ENCODE measurements at places on chromosomes 5 and 9.

GRCh38 chr9:124242331-124243194 is 15.2 kb upstream of the NEK6 start:
- DNase-seq: no peak

DNA sequence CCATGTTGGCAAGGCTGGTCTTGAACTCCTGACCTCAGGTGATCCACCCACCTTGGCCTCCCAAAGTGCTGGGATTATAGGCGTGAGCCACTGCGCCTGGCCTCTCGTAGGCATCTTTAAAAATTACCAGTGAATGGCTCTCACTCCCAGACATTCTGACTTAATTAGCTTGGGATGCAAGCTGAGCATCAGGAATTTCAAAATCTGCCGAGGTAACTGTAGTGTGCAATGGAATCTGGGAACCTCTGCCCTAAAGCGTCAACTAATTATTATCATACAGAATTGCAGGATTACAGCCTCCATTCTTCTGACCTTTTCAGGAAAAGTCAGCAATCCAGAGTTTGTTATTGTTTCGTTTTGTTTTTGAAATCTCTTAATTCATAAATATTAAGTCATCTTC is 213.4 kb upstream of the DMAC1 start:
- DNase-seq: no peak

GRCh38 chr5:96752341-96753016 is 55.3 kb downstream of the ERAP1 start:
- peak; percentile 13 for DNase-seq

GRCh38 chr9:15352306-15352705 is 45.3 kb upstream of the TTC39B start:
- no peak for DNase-seq

- no peak for DNase-seq
Observed at GRCh38 chr5:138978080-138978479, 102.9 kb upstream of the LRRTM2 start.

- DNase-seq: no peak
Observed at GRCh38 chr5:83744821-83745220, 24.2 kb upstream of the HAPLN1 start.

DNA sequence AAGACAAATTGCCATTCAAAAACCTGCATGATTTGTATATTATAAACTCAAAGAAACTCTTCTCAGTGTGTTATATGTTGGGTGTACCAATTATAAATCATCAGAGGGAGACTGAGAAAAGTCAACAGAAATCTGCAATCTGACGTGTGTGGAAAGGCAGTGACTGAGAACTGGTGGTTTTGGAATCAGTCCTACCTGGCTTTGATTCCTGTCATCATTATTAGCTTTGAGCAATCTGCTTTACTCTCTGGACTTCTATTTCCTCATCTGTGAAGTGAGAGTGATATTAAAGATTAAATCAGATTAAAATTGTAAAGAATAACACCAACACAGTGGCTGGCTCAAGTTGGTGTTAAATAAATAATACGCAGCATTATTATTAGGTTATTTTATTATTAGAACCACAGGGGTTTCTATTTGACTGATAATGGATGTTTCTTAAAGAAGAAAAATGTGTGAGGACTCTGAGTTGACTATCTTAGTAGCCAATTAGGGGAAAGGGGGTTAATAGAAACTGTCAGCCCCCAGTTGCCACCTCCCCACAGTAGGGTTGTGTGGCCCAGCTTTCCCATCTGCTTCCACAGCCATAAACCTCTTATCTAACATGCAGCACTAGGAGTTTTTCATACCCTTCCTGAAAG is 59.6 kb downstream of the SNCAIP start:
- no peak for DNase-seq

DNA sequence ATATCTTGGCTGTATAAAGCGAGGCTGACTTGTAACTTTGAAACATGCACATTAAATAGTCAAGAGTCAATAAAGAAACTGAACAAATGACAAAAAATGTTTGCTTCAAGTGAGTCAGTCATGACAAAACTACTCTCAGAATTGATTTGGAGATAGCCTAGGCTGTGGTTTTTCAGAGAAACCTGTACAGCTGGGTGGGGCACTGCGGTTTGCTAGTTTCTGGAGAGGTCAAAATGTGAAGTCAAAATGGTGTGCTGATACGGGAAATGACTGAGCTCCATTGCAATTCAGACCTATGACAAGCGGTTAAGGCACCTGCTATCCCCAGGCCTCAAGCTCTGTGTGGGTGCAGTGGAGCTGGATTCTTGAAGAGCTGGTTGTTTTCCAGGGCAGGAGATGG is 10.3 kb upstream of the CD180 start:
- DNase-seq: peak; percentile 28

- no peak for DNase-seq
Observed at GRCh38 chr5:68803881-68804319, 289.9 kb upstream of the SLC30A5 start.

DNA sequence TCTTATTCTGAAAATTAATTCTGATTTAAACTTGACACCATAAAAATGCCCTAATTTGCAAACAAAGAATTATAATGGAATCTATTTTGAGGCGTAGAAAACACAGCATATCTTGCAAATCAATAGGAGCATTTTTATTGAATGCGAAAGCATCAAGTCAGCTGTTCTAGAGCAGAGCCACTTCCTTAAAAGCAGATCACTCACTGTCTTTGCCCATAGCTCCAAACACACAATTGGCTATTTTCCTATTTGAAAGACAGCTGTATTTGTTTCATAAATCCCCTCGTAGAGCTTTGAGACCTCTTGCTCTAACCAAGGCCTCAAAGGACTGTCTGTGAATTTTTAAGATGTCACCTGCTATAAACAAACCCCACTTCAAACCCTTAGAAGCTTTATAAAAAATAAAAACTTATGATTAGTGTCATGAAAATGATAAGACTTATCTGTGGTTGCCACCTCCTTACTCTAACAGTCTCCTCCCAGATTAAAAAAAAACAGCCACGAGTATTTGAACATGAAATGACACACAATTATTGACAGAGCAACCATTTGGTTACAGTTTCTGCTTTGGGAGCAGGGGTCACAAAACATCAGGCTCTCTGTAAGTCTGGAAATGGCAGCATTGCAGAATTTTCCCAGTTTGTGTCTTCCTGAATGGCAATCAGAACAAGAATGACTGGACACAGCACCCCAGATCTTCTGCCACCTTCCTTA is 75.6 kb upstream of the RASEF start:
- DNase-seq: no peak

DNA sequence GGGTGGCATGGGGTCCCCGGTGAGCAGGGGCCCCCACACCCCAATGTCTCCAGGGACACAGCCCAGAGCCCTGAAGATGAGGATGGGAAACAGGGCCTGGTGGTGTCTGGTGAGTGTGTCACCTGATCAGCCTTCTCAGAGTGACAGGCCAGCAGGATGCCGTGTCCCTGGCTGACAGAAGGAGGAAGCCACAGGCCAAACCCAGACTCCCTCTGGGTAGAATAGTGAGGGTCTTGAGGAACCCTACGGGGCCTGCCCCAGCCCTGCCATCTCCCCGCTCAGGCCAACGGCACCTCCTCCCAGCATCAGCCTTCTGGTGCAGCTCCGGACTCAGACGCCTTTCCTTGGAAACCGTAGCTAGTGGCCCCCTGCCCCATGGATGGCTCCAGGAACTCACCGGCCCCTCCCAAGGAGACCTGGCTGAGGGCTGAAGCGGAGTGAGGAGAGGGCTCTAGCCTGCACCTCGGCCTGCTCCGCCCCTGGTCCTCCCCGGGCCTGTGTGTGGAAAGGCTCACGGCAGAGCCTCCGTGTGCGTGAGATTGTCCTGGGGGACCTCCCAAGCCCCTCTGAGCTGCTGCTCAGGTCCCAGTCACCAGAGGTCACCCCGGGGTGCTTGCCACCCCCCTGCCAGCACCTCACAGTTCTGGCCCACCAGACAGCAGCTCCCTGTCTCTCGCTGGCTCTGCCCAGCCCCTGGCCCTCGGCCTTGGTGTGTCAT is 6.0 kb downstream of the RALGDS start:
- DNase-seq: no peak

DNA sequence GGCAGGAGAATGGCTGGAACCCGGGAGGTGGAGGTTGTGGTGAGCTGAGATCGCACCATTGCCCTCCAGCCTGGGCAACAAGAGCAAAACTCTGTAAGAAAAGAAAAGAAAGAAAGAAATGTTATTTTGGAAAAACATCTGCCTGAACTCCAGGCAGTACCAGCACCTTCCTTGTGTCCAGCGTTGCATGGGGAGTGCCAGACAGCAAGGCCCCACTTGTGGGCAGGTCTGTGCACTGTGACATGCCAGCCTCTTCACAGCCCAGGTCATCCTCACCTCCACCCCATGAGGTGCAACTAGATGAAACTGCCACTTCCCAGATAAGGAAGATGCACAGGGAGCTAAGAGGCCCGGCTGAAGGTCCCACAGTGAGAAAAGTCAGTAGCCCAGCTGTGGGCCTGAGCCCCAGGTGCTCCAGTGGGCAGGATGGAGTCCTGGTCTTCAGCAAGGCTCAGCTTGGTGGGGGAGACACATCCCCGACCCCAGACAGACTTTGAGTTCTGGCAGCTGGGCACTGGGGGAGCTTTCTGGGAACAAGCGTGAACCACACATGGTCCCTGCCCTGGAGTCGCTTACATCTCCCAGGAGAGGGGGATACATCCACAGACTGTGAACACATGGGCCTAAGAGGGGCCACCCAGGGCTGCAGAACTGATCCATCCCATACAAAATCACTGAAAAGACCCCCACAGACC is 146.9 kb upstream of the IER5L start:
- DNase-seq: no peak

DNA sequence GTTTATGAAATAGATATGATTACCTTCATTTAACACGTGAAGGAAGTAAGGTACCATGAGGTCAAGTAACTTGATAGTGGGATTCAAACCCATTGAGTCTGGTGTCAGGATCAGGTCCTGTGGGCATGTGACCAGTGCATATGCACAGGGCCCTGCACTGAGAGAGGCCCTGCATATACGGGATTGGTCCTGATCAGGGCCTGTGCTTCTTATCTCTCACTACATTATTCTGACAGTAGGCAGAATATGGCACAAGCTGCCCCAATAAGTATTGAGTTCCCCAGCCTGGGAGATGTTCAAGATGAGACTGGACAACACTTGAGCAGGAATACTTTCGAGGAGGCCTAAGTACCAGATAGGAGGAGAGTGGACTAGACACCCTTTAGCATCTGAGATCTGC is 44.0 kb downstream of the GALNT10 start:
- DNase-seq: no peak

- no peak for DNase-seq
Observed at GRCh38 chr5:17441351-17441750, 56.7 kb upstream of the TAF11L2 start.

DNA sequence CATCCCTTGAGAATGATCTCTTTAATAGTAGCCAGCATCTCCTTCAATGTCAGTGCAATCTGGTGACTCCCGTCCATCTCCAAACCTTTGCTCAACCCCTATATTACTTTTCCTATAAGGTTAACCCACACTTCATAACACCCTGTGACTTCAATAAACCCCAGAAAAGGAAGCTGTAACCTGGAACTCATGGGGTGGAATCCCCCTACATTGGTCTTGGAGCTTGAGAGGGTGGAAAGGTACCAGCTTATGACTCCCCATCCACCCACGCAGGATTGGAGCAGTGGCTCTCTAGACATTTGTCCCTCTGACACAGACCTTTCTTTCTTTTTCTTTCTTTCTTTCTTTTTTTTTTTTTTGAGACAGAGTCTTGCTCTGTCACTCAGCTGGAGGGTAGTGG is 54.7 kb upstream of the ZFR start:
- DNase-seq: no peak

DNA sequence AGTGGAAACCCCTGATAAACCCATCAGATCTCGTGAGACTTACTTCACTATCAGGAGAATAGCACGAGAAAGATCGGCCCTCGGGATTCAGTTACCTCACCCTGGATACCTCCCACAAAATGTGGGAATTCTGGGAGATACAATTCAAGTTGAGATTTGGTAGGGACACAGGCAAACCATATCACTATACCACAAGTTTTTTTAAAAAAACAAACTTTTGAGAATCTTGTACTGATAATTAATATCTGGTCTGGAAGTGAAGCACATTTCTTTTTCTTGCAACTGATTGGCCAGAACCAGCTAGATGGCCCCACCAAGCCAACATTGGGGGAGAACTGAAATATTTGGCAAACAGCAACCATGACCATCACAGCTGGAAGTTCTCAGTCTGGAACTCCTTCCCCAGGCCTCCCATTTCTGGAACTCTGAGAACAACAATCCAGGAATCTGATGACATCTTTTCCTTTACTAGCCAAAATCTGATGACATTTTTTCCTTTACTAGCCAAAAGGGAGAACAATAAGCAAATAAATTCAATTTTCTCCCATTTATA is 51.8 kb upstream of the CDKN2B start:
- no peak for DNase-seq

- no peak for DNase-seq
Observed at GRCh38 chr5:6721442-6721841, 8.2 kb downstream of the TENT4A start.

DNA sequence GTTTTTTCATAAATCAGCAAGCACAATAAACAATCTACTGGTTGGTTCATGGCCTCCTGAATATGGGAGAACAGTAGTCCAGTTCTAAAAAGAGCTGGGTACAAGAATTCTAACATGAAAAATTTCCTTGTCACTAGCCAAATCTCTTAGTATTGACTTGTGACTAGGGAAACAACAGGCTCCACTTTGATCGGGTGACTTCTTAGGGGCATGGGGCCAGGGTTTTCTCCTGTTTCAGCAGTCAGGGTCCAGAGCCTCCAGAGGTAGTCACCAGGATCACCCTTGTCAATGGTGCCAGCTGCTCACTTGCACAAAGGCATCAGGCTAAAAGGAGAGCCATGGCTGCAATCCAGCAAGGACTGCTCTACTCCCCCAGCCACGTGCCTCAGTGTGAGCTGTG is 38.1 kb downstream of the LPAR1 start:
- DNase-seq: no peak

DNA sequence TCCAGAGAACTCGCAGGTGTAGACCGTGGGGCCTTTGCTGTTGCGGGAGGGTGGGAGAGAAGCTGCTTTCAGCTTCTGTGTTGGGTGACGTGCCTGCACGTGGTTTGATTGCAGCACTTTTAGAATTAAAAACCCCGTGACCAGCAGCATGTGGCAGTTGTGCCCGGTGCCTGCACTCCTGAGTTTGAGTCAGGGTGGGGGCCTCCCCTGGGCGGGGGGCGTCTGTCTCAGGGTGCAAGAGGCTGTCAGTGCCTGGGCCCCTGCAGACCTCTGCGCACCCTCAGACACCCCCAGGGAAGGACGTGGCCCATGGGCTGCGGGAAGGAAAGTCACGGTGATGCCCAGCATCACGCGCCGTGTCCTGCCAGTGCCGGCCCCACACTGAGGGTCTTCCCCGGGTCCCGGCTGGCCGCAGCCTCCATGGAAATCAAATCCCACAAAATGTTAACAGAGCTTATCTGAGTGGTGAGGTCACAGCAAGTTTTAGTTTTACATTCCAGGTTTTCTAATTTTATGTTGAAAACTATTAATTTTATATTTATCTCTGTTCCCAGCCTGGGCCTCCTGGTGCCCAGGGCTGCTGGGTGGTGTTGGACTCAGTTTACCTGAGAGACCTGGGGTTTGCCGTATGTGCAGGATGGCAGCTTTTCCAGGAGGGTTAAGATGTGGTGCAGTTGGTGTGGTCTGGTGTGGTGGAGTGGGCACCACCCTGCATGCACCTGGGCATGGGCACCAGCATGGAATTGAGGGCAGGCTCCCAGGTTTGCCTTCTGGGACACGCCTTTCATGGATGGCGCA is 33.3 kb downstream of the AHRR start:
- no peak for DNase-seq

Measured in HuH-7 (cell line).